Activated CD4-positive, alpha-beta T cell treated with anti-CD3 and anti-CD28 coated beads for 4 hours (primary cell): ENCODE measurements at places on chromosomes 4 and X.

DNA sequence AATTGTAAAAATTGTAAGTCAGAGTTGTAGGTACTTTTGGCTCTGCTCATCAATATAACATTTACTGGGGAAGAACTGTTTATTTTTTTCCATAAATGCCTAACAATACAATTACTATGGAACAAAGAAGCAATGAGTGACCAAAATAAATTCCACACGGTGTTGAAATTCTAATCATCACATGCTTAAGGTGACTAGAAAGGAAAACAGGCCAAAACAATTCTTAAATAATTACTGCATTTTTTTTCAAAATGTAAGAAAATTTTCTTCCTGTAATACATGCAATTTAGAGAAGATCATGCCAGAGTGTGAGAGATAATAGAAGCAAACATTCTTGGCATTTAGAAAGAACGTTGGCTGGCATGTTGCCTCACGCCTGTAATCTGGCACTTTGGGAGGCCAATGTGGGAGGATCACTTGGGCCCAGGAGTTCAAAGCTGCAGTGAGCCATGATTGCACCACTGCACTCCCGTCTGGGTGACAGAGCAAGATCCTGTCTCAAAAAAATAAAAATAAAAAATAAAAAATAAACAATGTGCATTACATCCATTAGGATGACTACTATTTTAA is 22.5 kb downstream of the C4orf46 start:
- DNase-seq: no peak

- no peak for DNase-seq
Observed at GRCh38 chr4:104859601-104860237, 287.0 kb upstream of the TET2 start.

GRCh38 chrX:69987691-69988090 is 62.0 kb downstream of the AWAT2 start:
- DNase-seq: no peak

DNA sequence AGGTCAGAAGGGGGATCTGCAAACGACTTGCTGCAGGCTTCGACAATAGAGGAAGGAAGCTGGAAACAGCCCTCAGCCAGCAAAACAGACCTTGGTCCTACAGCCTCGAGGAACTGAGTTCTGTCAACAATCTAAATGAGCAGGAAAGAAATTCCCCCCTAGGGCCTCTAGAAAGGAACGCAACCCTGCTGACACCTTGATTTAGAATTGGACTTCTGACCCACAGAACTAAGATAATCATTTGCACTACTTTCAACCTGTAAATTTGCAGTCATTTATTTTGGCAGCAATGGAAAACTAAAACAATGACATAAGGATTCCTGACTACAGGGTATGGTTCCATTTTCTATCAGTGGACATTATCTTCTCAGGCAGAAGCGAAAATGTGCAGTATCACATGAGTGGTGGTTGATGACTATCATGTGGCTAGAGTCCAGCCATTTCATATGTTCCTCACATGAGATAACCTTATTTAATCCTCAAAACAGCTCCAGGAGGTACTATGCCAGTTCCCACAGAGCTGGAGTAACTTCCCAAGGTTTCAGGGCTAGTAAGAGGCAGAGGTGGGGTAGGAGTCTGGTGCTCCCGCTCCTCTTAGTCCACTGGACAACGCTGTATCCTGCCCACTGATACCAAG is 61.6 kb downstream of the SAT1 start:
- no peak for DNase-seq

GRCh38 chrX:48505481-48505880 is 3.3 kb upstream of the PORCN start:
- DNase-seq: no peak

DNA sequence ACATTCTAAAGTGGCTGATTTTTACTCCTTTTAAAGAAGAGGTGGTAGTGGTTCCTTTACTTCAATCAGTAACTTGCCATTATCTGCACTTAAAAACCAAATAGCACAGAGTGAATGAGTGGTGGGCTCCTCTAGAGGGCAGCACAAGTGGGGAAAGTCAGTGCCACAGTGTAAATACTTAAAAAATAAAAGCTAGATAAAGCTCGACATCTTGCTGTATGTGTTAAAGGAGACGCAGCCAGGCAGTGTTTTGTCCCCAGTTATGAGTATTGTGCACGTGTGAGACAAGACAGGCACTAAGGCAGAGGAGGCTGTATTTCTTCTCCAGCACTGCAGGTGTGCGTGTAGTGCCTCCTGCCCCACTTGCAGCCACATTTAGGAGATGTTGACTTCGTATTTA is 24.6 kb downstream of the NAP1L5 start:
- DNase-seq: no peak

GRCh38 chr4:8600686-8601085 is 8.1 kb downstream of the CPZ start:
- no peak for DNase-seq

GRCh38 chr4:171067422-171067821 is 745.8 kb upstream of the GALNTL6 start:
- DNase-seq: no peak

GRCh38 chrX:126550816-126551215 is 1.8 kb downstream of the DCAF12L1 start:
- no peak for DNase-seq

- no peak for DNase-seq
Observed at GRCh38 chrX:82092307-82092706, 890.4 kb downstream of the SH3BGRL start.

DNA sequence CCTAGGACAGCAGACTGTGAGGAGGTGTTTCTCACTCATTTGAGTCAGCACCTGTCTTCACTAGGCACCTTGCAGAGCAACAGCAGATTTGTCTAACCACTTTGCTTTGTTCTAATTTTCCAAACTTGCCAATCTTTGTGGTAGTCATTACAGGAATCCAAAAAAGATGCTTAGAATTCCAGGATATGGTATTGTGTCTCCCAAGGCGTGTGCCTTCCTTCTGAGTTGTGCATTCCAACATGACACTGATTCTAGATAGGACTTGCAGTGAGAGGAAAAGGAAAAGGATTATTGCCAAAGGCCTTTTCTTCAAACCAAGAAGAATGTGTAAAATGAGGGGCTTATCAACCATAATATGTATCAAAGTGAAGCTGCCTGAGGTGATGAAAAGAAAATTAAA is 126.2 kb downstream of the MAPK10 start:
- no peak for DNase-seq

GRCh38 chr4:41297832-41298231 is 41.1 kb downstream of the UCHL1 start:
- no peak for DNase-seq

- DNase-seq: no peak
Observed at GRCh38 chrX:38692961-38693360, 108.3 kb upstream of the MID1IP1 start.

- no peak for DNase-seq
Observed at GRCh38 chr4:48462363-48462762, 20.8 kb upstream of the SLC10A4 start.

DNA sequence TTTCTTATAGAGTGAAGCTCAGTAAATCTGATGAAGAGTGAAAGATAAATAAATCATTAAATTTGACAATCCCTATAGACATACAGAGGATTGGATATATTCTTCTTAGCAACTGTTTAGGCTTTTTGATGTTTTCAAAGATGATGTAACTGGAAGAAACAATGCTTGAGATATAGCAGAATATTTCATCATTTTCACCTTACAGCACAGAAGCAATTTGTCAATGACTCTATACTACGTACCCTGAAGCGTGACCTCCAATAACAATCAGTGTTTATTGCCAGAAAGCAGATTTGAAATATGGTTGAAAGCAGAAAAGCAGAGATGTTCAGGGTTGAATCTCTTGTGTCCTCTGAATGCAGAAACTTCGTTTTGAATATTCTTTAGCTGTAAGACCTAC is 228.4 kb downstream of the DTHD1 start:
- no peak for DNase-seq

DNA sequence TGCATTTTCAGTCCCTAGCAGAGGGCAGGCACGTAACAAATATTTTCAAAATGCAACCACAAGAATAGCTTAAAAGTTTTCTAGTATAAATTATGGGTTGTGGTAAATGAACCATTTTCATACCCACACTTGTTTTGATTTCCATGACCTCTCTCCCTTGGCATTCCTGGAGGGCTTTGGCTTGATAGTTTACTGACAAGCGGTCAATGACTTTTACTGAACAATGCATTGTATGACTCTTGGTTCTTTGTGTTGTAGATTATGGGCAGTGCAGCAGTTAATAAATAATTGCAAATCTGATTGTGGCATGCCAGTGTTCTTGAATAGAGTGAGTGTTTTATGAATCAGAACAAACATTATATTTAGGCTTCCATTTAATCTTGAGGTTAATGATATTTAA is 285.2 kb upstream of the ARX start:
- DNase-seq: no peak
